ENCODE measurements at places on chromosomes 2 and 18.

- DNase-seq, result no peak
These were observed 349.4 kb upstream of the SPRED2 start for GRCh38 chr2:65781756-65782155.

DNA sequence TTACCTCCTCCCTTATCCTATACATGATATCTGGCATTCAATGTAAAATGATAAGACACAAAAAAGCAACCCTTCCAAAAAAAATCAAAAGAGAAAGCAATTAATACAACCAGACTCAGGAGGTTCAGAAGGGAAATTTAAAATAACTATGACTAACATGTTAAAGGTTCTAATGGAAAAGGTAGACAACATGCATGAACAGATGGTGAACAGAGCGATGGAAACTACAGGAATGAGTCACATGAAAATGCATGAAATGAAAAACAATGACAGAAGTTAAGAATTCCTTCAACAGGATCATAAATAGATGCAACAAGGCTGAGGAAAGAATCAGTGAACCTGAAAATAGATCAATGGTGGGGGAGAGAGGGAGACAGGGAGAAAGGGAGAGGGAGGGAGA is 26.1 kb upstream of the ERCC3 start:
- no peak for DNase-seq

DNA sequence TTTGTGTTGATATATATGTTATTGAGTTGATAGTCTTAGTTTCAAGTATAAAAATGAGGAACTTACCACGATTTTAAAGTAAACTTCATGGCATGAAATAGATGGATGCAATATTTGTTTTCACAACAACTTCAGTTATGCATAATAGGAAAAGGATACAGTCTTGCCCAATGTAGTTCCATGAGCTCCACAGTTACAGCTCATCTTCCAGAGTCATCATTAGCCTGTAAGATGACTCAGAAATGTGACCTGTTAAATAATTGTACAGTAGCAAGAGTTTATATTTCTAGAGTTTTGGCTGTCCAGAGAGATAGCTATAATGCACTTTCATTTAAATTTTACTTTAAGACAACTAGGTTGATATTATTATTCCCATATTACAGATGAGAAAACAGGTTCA is 80.9 kb upstream of the ARHGAP28 start:
- DNase-seq, result no peak

- DNase-seq, result no peak
These were observed 103.8 kb upstream of the SMIM21 start for GRCh38 chr18:75531212-75531850.

- DNase-seq, result no peak
These were observed 663 bp downstream of the C2orf49 start for GRCh38 chr2:105338020-105338385.
